ENCODE measurements at places on chromosomes 4 and X.

DNA sequence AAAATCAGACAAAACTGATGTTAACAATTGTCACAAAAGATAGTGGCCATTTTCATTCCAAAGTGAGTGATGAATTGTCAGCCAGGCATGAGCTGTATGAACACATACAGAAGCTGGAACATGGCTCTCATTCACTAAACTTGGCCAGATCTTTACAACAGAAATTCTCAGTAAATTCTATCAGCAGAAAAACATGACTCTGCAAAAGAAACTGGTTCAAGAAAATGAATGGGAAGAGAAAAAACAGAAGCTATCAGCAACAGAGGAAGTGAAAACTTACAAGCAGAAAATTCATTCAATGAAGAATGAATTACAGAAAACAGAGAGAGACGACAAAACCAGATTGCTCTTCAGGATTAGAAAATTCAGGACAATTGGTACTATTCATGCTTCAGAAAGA, 249.6 kb downstream of the COL25A1 start:
- no peak for DNase-seq

- DNase-seq = peak; percentile 82
Observed at GRCh38 chr4:128653527-128654444, 155.7 kb upstream of the JADE1 start.

DNA sequence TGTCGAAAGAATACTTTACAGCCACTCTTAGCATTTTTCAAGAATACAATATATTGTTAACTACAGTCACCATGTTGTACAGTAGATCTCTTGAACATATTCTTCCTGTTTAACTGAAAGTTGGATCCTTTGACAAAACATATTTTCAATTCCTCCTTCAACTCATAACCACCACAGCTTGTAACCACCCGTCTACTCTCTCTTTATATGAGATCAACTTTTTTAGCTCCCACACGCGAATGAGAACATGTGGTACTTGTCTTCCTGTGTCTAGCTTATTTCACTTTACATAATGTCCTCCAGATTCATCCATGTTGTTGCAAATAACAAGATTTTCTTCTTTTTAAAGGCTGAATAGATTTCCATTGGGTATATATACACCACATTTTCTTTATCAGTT, 338.3 kb upstream of the IGFBP7 start:
- DNase-seq = no peak

- DNase-seq = no peak
Observed at GRCh38 chr4:40258627-40259026, 61.8 kb downstream of the RHOH start.

- no peak for DNase-seq
Observed at GRCh38 chr4:125191232-125191631, 123.5 kb upstream of the FAT4 start.

- DNase-seq = no peak
Observed at GRCh38 chr4:151644622-151645021, 116.2 kb downstream of the GATB start.

- DNase-seq = no peak
Observed at GRCh38 chr4:98848448-98848847, 80.5 kb downstream of the EIF4E start.

GRCh38 chrX:99421796-99422195, 988.3 kb downstream of the PCDH19 start:
- DNase-seq = no peak

DNA sequence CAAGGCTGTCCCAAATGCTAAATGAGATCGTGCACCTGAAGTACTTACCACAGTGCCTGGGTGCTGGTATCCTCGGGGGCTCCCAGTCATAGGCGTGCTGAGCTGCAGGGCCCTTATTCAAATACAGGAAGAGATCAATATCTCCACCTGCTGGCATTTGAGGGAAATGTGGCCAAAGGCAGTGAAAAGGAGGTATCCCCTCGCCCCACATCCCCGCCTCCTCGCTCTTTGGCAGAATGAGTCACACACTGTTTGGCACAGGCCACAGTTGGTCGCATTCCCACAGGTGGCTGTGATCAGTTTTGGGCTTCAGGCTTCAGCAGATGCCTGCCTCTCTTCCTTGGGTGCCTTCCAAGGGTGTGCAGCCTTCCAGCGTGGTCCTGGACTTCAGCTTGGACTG, 28.4 kb downstream of the ZNF185 start:
- DNase-seq = no peak

- DNase-seq = no peak
Observed at GRCh38 chr4:143599827-143600226, 86.3 kb downstream of the SMARCA5 start.

- no peak for DNase-seq
Observed at GRCh38 chr4:40114206-40114605, 57.6 kb downstream of the N4BP2 start.

DNA sequence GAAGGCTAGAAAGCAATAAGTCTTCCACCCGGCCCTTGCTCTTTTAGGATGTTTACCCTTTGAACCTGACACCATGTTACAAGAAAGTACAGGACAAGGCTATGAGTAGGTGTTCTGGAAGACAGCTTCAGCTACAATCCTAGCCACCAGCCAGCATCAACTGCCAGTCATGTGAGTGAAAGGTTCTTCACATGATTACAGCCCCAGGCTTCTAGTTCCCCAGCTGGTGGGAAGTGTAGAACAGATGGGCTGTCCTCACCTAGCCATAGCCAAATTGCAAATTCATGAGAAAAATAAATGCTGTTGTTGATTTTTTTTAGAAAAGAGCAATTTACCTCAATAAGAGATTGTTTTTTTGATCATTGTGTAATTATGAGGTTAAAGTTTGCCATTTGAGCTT, 60.8 kb downstream of the GRXCR1 start:
- no peak for DNase-seq

GRCh38 chrX:91039777-91040176, 394.9 kb upstream of the PABPC5 start:
- no peak for DNase-seq

- DNase-seq = no peak
Observed at GRCh38 chrX:15515931-15516330, 15.3 kb downstream of the BMX start.

DNA sequence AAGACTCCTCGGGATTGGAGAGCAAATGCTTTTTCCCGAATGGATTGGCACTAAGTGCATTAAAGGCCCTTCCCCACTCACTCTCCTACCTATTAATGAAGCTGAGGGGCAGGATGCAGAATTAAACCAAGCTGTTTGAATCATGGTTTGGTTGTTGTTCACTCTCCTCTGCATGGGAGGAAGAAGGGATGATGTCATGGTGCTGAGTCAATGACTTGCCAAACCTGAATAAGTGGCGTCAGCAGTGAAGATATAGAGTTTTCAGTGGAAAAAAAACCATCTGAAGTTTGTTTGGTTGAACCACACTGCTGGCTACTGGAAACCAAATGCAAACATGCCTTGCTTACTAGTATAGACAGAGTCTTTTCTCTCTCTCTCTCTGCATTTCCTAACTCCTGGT, 19.8 kb upstream of the ZXDA start:
- DNase-seq = no peak

DNA sequence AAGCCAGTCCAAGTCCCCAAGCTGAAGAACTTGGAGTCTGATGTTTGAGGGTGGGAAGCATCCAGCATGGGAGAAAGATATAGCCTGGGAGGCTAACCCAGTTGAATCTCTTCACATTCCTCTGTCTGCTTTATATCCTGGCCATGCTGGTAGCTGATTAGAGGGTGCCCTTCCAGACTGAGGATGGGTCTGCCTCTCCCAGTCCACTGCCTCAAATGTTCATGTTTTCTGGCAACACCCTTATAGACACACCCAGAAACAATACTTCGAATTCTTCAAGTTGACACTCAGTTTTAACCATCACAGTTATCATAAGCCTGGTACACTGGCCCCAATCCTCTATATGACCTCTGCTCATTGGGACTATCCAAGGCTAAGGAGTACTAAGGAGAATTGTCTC, 124.1 kb upstream of the WDR1 start:
- DNase-seq = no peak

DNA sequence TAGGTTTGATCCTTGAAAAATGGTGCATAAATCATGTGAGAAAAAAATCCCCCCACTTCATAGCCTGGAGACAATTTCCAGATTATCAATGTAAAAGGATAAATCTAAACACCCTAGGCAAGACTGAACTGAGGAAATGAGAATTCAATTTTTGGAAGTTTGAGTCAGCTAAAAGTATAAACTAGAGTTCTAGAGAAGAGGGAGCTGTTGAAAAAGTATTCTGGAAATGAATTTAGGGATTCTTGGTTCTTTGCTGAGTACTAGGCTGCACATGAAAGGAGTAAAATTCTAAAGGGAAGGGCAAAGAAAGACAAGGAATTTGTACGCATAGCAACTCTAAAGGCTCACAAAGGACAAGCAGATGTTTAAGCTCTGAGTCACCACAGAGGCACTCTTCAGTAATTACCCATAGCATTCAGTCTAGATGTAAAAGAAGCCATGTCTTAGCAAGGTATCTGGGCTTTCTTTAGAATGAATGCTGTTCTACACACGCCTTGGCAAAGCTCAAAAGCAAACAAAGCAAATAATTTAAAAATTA, 896.5 kb downstream of the PDHA2 start:
- no peak for DNase-seq

GRCh38 chr4:174828845-174829701, at the start of gene GLRA3:
Gene GLRA3 (minus strand): TSS chr4:174829247. CDS start chr4:174828811, 436 bp downstream.
- DNase-seq = no peak

DNA sequence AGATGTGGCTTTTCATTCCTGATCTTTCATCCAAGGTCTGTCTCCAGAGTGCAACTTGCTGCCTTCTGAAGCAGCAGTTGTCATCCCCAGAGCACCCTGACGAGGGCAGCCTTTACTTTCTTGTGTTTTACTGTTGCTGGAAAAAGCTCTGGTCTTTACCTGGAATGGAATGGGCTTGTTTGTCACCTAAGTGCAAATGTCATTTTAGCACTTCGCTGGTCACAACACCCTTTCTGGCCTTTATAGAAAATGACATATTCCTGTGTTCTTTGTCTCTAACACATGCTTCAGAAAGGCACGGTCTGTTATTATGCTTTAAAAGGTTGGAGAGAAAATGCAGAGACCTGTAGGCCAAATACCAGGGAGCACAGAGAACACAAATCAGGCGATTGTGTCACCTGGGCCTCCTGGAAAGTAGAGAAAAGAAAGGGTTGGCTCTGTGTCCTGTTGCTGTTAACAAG, 332.7 kb upstream of the IGFBP7 start:
- DNase-seq = peak; percentile 31

DNA sequence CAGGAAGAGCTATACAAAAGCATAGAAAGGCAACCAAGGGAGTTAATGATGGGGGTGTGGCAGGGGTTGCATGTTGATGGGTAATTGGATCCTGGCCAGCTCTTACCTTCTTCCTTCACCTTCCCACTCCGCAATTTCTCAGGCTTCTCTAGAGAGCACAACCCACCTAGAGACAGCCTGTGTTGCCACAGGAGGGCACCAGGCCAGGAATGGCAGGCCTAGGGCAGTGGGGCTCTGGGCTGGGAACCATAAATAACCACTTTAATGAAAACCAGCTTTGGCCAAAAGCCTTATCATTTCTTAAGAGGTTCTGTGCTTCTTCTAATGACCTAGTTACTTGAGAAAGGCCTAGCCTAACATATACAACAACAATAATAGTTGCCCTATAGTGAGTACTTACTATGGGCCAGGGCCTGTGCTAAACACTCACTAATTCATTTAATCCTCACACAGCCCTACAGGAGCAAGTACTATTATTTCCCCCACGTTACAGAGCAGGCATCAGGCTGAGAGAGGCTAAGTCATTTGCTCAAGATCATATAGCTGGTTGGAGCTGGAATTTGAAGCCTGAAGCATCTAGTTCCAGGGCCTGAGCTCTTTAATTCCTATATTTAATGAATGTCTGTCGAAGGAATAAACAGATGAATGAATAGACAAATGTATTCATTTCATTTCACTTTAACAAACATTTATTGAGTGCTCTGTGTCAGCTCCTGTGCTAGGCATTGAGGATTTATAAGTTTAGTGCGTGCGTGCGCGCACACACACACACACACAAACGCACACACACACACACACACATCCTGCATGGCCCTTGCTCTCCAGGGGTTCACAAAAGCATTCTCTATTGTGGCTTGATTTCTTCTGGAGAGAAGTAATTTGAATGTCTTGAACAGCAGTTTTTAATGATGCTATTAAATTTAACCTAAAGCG, 66.8 kb downstream of the RTL9 start:
- no peak for DNase-seq

GRCh38 chrX:116417214-116417613, 19.2 kb upstream of the SLC6A14 start:
- DNase-seq = peak; percentile 10

DNA sequence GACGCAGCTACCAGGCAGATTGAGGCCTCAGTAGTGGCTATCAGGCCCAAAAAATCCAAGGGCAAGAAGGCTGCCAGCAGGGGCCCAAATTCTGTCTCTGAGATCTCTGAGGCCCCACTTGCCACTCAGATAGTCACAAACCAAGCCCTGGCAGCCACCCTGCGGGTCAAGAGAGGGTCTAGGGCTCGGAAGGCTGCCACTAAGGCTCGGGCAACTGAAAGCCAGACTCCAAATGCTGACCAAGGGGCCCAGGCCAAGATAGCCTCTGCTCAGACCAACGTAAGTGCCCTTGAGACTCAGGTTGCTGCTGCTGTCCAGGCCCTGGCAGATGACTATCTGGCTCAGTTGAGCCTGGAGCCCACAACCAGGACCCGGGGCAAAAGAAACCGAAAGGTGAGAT, 2.8 kb downstream of the TRO start:
- no peak for DNase-seq

DNA sequence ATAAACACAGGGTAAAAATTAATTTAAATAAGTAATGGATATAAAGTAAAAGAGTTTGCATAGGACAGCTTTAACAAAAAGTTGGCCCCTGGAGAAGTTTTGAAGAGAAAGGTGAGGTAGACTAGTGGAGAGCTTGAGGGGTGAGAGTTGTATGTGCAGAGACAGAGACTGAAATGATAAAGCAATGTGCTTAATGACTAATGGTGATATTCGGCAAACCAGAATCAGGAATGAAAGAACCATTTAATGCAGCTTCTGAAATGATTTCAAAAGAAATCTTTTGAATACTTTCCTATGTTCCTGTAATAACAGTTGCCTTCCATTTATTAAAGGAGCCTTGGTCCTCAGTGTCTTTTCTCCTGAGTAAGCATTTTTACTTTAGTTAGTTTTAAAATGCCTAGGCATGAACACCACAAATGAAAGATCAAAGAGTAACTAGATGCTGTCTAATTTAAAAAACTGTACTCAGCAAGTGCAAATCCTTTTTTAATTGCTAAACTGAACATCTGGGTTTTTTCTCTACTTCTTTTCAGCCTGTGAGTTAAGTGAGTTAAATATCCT, 28.5 kb downstream of the CAMK2D start:
- DNase-seq = no peak

- DNase-seq = no peak
Observed at GRCh38 chr4:113979905-113980615, 613 bp upstream of the ARSJ start.

- DNase-seq = no peak
Observed at GRCh38 chr4:110620691-110621327, 2.1 kb downstream of the PITX2 start.

- no peak for DNase-seq
Observed at GRCh38 chr4:87235020-87235671, 14.7 kb upstream of the KLHL8 start.

- no peak for DNase-seq
Observed at GRCh38 chr4:78787392-78788006, 11.3 kb downstream of the BMP2K start.

- DNase-seq = no peak
Observed at GRCh38 chr4:93983140-93983539, 154.6 kb downstream of the ATOH1 start.
